ENCODE measurements at places on chromosomes 3 and 15. TPM values are rescaled to one million over a fixed set of nuclear protein-coding genes. Genes with fewer than 3 reads are reported as not detected.

GRCh38 chr15:41564960-41565502 is 6.0 kb downstream of the TYRO3 start:
- DNase-seq = no peak

DNA sequence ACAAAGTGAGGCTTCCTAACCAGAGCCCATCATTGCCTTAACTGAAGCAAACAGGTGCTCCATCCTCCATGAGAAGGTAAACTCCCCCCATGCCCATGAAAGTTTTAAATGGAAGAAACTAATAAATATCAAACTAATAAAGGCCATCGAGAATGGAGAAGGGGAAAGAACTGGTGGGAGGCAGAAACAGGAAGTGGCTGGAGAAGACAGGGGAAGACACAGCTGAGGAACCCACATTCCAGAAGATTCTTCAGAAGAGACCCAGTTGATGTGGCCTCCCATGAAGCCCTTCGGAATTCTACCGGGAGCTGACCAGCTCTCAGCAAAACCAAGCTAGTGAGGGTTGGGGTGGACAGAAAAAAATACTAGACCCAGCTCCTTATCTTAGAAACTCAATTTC is 41.6 kb downstream of the SH3BP5 start:
- no peak for DNase-seq

DNA sequence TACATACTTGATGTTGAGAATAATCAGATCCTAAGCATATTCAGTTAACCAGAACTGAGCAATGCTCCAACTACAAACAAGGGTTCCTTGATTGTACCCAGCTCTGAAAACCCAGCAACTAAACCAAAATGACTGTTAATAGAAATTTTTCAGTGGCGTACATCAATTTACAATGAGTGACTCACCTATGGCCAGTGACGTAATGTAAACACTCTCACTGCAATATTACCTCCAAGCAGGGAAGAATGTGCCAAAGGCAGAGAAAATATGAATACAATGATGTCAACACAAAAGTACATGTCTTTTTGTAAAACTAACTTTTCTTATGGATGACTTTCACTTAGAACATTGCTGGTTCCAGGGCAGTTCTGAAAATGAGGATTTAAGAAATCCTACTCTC is 611.3 kb downstream of the EDEM1 start:
- DNase-seq = no peak

- DNase-seq = no peak
Observed at GRCh38 chr3:131546441-131546840, 43.7 kb upstream of the MRPL3 start.

DNA sequence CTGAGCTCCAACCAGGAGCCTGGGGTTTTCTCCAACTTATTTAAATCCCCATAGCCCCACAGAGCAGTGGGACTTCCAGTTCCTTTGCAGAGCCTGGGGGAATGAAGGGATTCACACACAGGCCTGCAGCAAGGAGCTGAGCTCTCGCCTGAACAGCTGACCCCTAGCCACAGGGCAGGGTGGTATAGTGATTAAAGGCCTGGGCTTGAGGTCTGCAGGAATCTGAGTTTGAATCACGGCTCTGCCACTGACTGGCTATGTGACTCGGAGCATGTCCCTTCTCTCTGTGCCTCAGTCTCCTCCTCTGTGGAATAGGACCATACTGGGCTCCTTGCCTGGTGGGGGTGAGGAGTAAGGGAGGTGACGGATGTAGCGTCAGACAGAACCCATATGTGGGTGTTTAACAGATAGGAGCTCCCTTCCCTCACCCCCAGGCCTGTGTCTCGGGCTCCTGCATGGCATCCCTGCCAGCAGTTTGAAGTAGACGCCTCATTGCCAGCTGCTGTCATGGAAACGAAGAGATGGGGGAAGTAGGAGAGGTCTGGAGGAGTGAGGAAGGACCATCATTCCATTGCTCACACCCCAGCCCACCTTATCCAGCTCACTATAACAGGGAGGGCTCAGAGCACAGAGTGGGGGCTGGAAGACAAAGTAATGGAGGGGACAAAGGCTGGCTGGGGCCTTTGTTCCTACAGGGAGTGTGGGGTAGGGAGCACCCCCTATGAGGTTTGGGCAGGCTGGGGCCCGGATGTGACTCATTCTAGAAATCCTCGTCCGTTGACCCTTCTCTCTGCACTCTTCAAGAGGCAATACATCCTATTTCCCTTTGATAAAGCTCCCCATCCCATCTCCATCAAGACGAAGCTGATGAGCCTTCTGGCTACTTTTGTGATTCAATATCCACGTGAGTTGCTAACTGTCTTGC is 14.8 kb downstream of the HRH1 start:
- no peak for DNase-seq

DNA sequence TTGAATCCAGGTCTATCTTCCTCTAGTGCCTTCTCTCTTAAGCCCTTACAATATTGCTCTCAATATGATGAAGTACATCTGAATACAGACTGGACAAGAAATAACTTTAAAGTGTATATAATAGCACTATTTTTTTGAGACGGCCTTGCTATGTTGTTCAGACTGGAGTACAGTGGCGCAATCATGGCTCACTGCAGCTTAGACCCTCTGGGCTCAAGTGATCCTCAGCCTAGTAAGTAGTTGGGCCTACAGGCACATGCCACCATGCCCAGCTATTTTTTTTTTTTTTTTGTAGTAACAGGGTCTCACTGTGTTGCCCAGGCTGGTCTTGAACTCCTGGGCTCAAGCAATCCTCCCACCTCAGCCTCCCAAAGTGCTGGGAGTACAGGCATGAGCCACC is 53.6 kb downstream of the MAP3K13 start:
- no peak for DNase-seq

GRCh38 chr15:41746802-41747201 is 27.5 kb upstream of the MAPKBP1 start:
- DNase-seq = no peak

GRCh38 chr3:125271127-125271526 is 58.6 kb upstream of the SLC12A8 start:
- no peak for DNase-seq

DNA sequence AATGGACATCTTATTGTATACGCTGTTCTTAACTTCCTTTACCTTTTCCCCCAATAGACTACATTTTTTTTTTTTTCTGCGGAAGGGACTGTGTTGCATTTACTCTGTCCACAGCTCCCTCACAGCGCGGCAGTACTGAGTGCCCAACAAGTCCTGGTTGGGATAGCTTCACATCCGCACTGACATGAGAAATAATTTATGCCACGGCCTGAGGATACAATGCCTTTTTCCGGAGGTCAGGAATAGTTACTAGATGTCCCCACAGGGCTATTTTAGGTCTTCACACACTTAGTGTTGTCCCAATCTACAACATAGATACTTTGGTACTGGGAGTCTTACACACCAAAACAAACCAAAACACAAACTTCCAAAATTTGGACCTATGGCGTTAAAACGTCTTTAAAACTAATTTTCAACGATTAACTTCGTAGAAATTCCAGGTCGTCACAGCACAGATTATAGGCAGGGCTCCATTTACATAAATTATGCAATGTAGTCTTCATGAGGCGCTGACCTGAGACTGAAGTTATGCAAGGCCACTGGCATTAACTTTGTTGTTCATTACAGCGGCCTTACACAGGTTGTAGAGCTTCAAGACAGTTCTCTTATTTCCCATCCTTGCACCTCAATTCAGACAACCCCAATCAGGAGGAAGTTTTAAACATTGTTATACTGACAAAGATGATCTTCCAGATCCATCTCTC is 989 bp upstream of the PPIB start:
- no peak for DNase-seq

GRCh38 chr15:96687388-96688107 is 357.0 kb downstream of the NR2F2 start:
- no peak for DNase-seq

- DNase-seq = no peak
Observed at GRCh38 chr15:62983956-62984355, 58.6 kb upstream of the TPM1 start.

DNA sequence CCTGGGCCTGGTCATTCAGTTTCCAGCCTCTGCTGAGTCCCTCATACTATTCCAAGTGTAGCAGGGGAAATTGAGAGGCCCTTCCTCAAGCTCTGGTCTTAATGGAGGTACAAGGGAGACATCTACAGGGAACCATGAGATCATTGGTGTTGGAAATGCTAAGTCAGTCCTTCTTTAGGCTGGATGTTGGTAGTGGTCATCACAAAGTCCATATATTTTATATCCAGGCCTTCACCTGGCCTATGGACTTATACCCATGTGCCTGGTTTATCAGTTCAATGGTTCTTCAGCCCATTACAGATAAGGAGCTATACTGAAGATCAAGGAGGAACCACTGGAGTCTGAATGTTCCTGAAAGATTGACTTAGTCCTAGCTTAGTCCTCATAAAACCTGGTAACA is 135.0 kb downstream of the STAG1 start:
- no peak for DNase-seq

DNA sequence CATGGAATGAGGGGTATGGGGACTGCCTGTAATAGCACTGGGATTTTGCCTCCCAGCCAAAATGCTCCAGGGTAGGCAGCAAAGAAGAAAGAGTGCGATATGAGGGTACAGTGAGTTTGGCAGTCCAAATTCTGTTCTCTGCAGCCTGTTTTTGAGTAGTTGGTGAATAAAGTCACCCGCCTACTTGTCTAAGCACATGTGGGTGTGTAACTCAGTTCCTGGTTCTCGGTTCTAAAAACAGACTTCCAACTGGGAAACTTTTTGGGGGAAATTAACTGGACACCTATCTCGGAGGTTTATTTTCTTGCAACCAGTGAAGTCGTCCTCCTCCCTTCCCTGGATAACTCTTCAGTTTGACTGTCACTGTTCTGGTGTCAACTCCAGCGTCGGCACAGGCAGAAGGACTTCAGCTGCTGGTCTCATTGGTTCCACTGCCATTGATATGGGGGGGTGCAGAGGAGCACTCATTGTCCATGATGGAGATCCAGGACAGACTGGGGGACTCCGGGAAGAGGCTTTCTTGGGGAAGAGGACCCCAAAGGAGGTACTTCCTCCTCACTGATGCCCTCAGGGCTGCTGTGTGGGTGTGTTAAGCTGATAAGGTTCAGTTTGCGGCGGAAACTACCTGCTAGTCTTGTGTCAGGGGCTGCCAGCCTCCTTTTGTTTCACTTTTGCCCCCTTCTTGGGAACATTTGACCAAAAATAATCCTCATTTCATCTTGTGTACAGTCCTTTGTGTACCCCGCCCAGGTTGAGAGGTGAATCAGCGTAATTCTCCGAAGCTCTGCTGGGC is 13.2 kb downstream of the GHRL start:
- DNase-seq = no peak

DNA sequence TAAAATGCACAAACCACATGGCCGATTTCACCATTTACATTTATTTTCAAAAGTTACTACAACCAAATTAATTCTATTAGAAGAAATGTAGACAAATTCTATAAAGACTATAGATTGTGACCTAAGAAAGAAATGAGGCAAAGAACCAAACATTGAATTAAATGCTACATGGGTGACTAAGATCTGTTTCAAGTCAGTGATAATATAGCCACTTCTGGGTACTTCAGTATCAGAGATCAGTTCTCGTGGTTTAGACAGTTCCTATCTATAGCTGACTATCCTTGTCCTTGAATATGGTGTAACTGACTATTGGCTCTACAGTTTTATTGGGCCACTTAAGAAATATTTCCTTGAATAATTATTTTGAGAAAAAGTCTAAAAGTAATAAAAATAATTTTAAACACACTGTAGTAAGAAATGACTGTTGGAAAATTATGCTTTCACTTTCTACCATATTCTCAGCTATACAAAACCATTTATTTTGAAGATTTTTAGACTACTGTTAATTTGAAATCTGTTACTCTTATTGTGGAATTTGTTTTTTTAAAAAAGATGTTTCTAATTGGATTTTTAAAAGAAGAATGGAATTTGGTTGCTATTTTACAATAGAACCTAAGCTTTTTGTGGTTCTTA is 14.1 kb downstream of the KCNMB3 start:
- DNase-seq = no peak

- DNase-seq = no peak
Observed at GRCh38 chr3:2603692-2604289, 505.1 kb downstream of the CNTN4 start.

- DNase-seq = peak; percentile 74
Observed at GRCh38 chr3:124559846-124560574, 170.2 kb upstream of the UMPS start.

DNA sequence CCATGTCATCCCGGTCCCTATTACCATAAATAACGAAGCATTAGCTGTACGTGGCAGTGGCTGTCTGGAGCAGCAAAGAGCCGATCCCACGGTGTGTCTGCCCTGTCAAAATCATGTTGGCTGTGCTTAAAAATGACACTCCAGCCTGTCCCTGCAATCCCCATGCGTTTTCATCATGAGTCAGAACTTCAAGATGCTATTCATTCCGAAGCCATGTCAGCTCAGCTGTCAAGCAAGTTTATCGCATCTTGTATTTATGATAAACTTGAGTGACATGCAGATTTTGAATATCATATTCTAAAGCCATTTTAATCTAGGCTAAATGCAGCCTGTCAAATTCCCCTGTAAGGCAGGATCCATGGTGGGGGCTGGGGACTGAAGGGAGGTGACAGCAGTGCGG is 152.4 kb downstream of the TJP1 start:
- peak; percentile 24 for DNase-seq

DNA sequence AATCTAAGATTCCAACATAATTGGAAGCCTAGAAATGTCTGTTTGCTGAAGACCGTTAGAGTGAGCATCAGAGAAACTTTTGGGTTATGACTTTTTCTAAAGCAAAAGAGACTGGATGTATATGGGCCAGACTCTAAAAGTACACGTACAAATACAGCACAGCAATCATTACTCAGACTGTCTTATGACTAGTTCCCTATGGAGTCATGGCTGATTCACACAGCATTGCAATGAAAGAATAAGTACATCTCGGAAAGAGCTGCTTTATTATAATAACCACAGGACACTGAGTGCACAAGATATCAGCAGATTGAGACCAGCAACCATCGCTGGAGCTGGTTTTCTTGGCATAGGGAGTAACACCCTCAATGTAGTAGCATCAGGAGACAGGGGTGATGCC is 618.6 kb downstream of the NLGN1 start:
- DNase-seq = peak; percentile 15

The IREB2 gene
- total RNA-seq = 48.8 TPM

The VIPR1 gene
- 23.9 TPM for total RNA-seq

The TMEM212 gene
- total RNA-seq = not detected

The TRH gene
- total RNA-seq = not detected

The SLC25A38 gene
- total RNA-seq = 22.0 TPM

The GOLGA8M gene
- not detected for total RNA-seq

The SLC51A gene
- total RNA-seq = 10.3 TPM

The GPR171 gene
- not detected for total RNA-seq

The SOX14 gene
- total RNA-seq = not detected

All from PC-9 (cell line).